Inflammatory macrophage treated with lipopolysaccharide for 4 hours (primary cell): ENCODE measurements at places on chromosomes 6 and 20.

DNA sequence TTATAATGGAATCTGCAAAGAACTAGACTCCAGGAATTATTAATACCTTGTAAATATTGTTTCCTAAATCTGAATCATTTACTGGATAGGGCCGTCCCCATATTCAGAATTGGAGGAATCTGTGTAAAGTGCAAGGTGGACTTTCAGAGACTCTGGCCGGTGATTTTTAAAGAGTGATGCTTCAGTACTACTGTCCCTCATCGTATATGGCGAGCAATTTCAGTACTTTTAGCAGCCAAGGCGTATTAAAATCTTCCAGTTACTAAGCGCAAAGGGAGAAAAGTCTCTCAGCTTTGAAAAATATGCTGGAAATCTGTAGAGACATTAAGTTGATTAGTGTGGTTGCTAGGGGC, 483 bp downstream of the SMIM26 start:
- no peak for DNase-seq

DNA sequence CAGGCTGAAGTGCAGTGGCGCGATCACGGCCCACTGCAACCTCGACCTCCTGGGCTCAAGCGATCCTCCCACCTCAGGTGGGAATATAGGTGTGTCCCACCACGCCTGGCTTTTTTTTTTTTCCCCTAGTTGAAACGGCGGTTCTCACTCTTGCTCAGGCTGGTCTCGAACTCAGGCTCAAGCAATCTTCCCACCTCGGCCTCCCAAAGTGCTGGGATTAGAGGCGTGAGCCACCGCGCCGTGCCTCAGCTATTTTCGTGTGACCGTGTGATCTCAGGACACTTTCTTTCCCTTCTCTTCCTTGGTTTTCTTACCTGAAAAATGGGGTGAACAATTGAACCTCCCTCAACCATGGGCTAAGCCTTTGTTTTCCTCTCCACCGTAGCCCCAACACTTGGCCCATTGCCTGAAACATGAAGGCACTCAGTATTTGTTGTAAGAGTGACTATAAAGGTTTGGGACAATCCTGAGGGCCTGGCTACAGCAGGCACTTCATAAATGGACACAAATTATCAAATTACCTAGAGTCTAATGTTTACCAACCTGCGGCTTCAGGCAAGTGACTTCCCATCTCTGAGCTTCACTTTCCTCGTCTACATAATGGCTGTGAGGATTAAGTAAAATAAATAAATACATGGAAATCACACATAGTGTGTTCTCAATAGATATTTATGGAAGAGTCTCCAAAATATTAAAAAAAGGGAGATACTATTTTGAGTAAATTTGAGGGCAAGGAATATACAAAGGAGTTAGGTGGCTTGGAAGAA, 31.4 kb upstream of the ID1 start:
- no peak for DNase-seq

DNA sequence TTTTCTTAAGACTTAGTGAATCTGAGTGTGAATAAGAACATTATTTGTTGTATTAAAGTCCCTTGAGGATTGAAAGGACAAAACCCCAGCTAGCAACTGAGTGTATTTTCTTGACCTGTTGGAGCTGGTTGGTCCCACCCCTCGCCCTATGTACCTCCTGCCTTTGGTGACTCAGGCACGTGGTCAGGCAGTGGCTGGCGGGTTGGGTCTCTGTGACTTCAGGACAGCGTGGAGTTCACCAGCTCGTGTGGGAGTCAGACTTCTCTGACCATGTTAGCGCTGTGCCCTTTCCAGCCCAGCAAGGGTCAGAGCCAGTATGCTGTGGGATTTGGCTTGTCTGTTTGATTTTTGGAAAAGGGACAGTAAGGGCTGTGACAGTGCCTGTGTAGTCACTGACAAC, 93.7 kb downstream of the SSR1 start:
- DNase-seq: peak; percentile 73

DNA sequence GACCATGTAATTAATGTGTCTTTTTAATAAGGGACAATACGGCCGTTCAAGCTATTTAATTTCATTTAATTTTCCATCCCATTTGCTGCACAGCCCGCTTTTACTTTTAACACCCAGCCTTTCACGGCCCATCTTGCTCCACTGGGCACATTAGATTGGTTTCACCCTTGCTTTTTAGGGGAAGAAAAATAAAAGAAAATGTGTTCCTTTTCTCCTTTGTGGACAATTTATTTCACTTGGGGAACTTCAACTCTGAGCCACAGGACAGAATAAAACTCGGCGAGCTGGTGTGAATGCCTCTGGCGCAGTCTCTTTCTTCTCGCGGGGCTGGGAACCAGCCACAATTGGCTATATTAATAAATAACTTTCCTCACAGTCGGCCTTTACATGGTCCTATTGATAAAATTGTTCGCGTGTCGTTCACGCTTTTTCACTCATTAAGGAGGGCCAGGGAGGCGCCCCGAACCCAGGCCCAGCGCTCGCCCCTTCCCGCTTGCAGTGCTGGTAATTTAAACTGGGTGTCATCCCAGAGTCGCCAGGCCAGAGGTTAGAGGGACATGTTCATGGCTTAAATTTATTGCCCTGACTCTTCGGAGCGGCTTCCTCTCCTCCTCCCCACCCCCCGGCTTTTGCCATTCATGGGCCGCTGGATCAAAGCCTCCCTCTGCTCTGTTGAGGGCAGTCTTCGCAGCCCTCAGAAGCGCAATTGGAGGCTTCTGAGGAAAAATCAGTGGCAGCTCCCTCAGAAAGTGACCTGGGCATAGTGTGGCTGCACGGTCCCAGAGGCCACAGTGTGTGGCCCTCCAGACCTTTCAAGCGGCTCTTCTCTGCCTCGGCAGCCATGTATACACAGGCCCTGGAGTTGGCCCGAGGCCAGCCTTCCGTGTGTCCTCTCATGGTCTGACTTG, 2.2 kb upstream of the PRDM13 start:
- no peak for DNase-seq

- DNase-seq: no peak
Measured at GRCh38 chr6:11875325-11876109, 96.9 kb upstream of the ADTRP start.

- DNase-seq: peak; percentile 27
Measured at GRCh38 chr6:90078513-90079289, 184.4 kb downstream of the GJA10 start.

DNA sequence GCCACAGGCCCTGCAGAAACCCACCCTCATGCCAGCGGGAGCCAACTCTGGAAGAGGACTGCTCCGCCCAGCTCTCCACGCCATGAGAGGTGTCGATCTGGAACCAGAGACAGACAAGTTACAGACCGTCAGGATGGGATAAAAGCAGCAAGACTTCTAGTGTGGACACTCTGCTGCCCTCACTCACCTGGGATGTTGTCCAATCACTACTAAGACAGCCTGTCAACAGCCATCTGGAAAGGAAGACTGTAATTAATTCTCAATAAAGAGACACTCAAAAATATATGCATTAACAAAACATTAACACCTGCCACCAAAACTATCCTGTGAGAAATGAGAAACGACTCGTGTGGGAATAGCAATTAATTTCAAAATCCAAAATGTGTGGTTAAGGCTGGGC, 28.3 kb downstream of the SLC2A4RG start:
- no peak for DNase-seq

DNA sequence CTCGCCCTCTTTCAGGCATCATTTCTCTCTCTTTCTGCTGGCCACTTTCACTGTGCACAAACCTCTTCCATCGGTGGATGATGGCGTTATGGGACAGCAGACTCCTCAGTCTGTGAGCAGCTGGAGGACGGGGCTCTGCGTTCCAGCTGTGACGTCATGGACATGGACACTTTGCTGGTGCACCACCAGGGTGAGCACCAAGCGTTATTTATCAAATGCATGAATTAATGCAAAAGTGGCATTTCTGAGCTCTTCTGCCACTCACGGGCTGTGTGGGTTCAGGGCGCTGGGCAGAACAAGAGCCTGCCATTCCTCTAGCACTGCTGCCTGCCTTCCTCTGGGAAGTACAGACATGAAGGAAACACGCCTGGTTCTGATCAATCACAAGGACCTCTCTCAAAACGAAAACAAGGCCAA, 82.9 kb upstream of the MPC1 start:
- no peak for DNase-seq

- DNase-seq: peak; percentile 69
Measured at GRCh38 chr20:24842918-24843715, 106.0 kb upstream of the CST7 start.

GRCh38 chr6:150273457-150274309, 95.1 kb upstream of the IYD start:
- DNase-seq: no peak

DNA sequence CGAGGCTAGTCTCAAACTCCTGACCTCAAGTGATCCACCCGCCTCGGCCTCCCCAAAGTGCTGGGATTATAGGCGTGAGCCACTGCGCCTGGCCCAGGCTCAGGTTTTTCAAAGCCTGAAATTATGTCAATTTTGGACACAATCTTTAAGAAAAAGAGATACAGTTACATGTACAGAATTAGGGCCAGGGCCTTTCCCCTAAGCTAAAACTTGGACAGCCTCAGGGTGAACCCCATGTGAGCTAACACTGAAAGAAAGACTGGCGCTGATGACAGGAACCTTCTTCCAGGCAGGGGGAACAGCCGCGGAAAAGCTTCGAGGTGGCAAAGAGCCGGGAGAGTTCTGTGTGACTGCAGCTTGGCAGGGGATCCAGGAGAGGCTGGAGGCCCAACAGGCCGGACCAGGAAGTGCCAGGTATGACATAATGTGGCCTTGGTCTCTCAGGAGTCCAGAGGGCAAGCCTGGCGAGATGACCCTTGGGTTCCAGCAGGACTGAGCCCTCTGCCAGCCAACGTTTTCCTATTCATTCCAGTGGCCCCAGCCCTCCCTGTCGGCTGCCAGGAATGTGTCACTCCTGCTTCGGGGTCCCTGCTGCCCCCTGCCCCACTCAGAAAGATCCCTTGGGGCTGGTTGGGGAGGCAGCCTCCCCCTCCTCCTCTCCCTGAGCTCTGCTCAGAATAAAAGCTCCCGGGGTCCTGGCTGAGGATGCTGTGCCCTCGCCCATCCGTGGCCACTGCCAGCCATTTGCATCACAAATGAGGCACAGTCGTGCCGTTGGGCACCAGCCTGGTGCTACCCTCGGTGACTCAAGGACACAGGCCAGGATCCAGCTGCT, 37.3 kb downstream of the RBM38 start:
- DNase-seq: no peak

- DNase-seq: no peak
Measured at GRCh38 chr20:20755674-20756319, 43.4 kb upstream of the RALGAPA2 start.

GRCh38 chr6:97203343-97203742, 79.7 kb downstream of the MMS22L start:
- no peak for DNase-seq

GRCh38 chr6:155026022-155026705, 31.0 kb downstream of the TIAM2 start:
- peak; percentile 3 for DNase-seq

- DNase-seq: peak; percentile 43
Measured at GRCh38 chr6:1312473-1313367, 822 bp downstream of the FOXQ1 start.

GRCh38 chr20:24124003-24124402, 135.4 kb upstream of the GGTLC1 start:
- no peak for DNase-seq

- no peak for DNase-seq
Measured at GRCh38 chr6:15500078-15500740, 162.6 kb downstream of the DTNBP1 start.

- DNase-seq: peak; percentile 97
Measured at GRCh38 chr20:63873477-63873971, 8.5 kb downstream of the TPD52L2 start.

GRCh38 chr20:51286758-51287157, 255.8 kb downstream of the NFATC2 start:
- no peak for DNase-seq

- DNase-seq: no peak
Measured at GRCh38 chr6:45915780-45916468, 99.7 kb downstream of the CLIC5 start.

GRCh38 chr6:30231067-30231466, 17.9 kb upstream of the TRIM26 start:
- DNase-seq: no peak
